ENCODE measurements at places on chromosomes 4 and X.
A peak's percentile ranks its signal among the peaks of the same experiment; 100 is the strongest.

DNA sequence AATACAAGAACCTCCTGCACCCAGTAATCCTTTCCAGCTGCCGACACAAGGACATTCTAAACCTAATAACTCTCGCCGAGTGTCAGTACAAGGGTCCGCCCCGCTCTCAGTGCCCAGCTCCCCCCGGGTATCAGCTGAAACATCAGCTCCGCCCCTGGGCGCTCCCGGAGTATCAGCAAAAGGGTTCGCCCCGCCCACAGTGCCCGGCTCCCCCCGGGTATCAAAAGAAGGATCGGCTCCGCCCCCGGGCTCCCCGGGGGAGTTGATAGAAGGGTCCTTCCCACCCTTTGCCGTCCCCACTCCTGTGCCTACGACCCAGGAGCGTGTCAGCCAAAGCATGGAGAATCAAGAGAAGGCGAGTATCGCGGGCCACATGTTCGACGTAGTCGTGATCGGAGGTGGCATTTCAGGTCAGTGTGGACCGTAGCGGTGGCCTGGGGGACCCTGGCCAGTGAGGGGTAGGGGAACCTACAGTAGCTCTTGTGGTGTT lies at the start of gene MAOA:
Gene MAOA (plus strand): TSS at position 295 of the 490 bp plus-strand sequence. CDS start 43 bp downstream, at position 338.
- DNase-seq, result peak; percentile 24

GRCh38 chr4:86498863-86499166 lies 95.3 kb upstream of the PTPN13 start:
- no peak for DNase-seq

DNA sequence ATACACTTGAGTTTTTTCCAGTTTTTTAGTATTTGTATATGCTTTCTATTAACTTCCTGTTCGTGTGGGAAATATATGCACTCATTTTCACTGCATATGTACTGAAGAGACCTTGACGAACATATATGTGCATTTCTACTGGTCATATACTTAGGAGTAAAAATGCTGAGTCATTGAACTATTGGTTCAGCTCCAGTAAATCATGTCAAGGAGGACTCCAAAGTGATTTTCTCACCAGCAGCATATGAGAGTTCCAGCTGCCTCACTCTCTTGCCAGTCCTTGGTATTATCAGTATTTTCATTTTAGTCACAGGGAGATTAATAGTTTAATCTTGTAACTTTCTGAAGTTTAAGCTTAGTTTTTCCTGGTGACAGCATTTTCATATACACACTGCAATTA lies 2750.2 kb downstream of the ARAP2 start:
- DNase-seq, result no peak

DNA sequence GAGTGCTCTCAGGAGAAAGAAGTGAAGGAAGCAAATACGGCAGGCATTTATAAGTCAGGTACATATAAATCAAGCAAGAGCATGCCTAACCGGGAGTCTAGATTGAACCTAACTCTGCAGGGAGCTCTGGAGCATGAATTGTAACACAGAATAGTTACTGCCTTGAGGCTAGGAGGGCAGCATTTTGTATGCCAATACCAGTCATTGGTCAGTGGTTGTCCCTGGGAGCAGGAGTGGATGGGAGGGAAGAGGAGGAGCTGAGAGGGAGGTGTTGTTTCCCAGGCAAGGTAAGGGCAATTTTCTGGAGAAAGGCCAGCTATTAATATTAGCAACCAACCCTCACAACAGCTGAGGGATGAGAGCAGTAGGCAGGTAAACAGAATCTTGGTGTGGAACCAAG lies 224.7 kb upstream of the DCAF8L1 start:
- DNase-seq, result no peak

DNA sequence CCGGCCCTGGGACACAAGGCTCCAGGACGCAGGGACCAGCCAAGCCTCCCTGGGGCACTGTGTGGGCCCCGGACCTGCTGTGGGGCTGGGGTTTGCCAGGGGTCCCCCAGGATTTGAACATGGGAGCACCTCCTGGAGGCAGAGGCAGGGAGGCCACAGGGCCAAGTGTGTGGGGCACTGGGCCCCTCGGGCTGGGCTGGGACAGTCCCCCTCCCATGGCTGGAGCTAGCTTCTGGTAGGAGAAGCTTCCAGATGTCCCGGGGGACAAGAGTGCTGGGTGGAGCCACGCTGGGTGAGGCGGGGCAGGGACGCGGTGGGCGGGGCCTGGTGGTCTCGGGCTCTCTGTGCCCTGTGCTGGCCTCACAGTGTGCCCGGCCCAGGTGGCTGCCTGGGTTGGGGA lies 18.6 kb downstream of the FGFRL1 start:
- no peak for DNase-seq

GRCh38 chr4:170581969-170582368 lies 492.2 kb upstream of the AADAT start:
- no peak for DNase-seq

- DNase-seq, result no peak
Measured at GRCh38 chrX:122445466-122445865, 738.6 kb upstream of the GRIA3 start.

- no peak for DNase-seq
Measured at GRCh38 chr4:128463006-128463405, 175.4 kb upstream of the PGRMC2 start.

DNA sequence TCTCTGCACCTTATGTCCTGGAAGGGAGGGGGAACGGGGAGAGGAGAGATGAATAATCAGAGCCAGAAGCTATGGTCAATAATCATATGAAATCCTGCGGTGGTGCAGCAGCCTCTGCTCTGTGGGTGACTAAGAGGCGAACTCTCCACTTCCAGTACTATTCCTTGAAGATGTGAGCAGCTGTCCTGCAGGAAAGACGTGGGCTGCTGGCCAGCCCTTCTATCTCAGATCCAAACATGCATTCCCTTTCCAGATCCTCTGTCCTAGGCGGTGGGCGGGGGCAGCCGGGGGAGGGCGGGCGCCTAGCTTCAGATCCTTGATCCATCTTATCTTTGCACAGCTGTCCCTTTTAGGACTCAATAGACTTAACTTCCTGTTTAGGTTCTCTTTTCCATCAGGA lies 34.5 kb downstream of the SPINK2 start:
- DNase-seq, result no peak

GRCh38 chrX:2536141-2536540 lies 35.4 kb upstream of the DHRSX start:
- no peak for DNase-seq

- DNase-seq, result no peak
Measured at GRCh38 chr4:53478671-53479456, 101.4 kb downstream of the FIP1L1 start.

- DNase-seq, result no peak
Measured at GRCh38 chrX:110145854-110146253, 142.9 kb downstream of the TMEM164 start.

GRCh38 chrX:24260842-24261550 lies 52.9 kb downstream of the SUPT20HL2 start:
- DNase-seq, result peak; percentile 5

- no peak for DNase-seq
Measured at GRCh38 chr4:3285558-3286334, 7.1 kb upstream of the RGS12 start.

GRCh38 chr4:110622841-110623717 lies at the start of gene PITX2:
Gene PITX2, minus strand, starts transcription at chr4:110623077. Its CDS starts 617 bp downstream, at chr4:110622460.
- no peak for DNase-seq

- DNase-seq, result no peak
Measured at GRCh38 chr4:173009129-173009823, 159.3 kb upstream of the GALNT7 start.

DNA sequence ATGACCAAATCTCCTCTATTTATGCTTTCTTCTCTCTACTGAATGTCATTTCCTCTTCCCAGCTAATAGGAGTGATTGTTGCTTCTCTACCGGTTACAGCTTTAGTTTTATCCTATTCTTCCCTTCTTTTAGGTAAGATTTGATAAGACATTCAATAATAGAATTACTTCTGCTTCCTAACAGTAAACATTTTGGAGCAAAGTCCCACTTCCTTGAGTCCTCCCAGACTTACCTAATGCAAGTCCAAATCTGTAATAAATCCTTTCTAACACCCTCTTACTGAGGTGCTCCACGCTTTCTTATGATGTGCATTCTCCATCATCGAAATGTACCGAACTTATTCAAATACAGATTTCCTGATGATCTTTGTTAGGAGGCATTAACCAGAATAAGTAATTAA lies 79.2 kb upstream of the GPM6A start:
- no peak for DNase-seq

- no peak for DNase-seq
Measured at GRCh38 chr4:6105311-6105911, 87.2 kb upstream of the C4orf50 start.

GRCh38 chr4:62872856-62873255 lies 1536.4 kb downstream of the TECRL start:
- no peak for DNase-seq

DNA sequence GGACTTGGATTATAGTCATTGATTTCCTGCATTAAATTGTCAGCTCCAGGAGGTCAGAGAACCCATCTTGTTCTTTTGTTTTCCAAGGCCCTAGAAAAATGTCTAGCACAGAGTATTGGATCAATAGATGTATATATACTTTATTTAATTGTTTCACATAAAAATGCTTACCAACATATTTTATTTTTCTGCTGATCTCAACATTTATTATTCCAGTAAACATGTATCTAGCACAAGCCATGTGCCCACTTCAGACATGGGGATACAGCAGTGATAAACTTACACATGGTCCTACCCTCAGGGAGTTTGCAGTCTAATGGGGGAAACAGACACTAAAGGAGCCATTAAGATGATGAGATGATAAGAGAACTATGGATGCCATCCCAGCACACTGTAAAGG lies 49.1 kb upstream of the TBC1D9 start:
- DNase-seq, result no peak

DNA sequence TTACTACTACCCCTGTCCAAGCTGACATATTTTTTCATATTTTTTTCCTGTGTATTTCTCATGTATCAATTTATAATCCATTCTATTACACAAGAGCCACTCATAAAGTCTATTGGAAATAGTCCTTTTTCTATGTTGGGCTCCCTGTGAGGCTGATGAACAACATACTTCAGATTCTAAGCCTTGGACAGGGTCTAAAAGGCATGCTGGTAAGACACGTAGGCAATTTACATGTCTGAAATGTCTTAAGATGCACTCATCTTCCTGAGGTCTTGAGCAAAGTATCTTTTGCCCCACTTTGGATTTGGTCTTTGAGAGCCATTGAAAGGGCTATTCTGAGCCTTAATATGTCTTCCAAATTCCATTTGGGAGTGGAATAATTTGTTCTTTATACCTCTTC lies 31.8 kb downstream of the OCIAD1 start:
- DNase-seq, result no peak

- DNase-seq, result no peak
Measured at GRCh38 chr4:187390646-187391045, 604.9 kb upstream of the ZFP42 start.

Data from stimulated activated CD4-positive, alpha-beta T cell treated with anti-CD3 and anti-CD28 coated beads, Interleukin-4, amount 100 ng/mL, for 48 hours (primary cell).